Stimulated activated CD4-positive, alpha-beta T cell treated with anti-CD3 and anti-CD28 coated beads, TNF-alpha, amount 100 ng/mL, for 1 hour (primary cell): ENCODE measurements at places on chromosomes 1 and 21.

- DNase-seq, result no peak
These were observed 121.3 kb downstream of the HFM1 start for GRCh38 chr1:91283421-91283726.

DNA sequence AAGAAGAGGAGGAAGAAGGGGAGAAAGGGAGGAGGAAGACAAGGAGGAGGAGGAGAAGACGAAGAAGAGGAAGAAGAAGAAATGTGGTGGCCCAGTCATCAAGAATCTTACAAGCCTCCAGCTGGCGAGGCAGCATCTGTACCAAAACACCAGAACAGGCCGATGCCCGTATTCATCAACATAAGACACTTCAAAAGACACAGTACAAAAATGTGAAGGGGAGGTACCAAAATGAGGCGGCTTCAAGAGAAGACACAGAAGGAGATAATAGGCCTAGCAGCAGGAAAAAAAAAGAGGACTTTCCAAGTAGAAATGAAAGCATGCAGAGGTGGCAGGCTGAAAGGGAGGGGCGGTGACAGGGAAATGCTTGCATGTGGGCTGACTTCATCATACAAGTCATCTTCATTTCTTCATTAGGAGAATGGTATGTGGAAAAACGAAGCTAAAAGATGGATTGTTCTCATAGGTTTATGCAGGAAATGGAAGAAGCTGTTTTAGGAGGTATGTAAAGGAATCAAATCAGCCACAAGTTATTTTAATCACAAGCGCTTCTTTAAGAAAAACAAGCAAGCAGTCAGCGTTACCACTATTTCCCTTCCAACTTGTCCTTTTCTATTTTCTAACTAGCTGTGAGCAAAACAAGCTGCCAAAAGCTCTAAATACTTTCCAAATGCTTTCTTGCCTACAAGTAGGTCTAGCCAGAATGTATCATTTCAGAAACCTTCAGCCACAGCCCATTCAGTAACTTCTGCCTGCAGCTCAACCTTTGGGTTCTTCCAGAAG, 192.3 kb downstream of the SLC45A1 start:
- DNase-seq, result peak; percentile 41

- no peak for DNase-seq
These were observed 10.9 kb downstream of the TMEM53 start for GRCh38 chr1:44663417-44663816.

DNA sequence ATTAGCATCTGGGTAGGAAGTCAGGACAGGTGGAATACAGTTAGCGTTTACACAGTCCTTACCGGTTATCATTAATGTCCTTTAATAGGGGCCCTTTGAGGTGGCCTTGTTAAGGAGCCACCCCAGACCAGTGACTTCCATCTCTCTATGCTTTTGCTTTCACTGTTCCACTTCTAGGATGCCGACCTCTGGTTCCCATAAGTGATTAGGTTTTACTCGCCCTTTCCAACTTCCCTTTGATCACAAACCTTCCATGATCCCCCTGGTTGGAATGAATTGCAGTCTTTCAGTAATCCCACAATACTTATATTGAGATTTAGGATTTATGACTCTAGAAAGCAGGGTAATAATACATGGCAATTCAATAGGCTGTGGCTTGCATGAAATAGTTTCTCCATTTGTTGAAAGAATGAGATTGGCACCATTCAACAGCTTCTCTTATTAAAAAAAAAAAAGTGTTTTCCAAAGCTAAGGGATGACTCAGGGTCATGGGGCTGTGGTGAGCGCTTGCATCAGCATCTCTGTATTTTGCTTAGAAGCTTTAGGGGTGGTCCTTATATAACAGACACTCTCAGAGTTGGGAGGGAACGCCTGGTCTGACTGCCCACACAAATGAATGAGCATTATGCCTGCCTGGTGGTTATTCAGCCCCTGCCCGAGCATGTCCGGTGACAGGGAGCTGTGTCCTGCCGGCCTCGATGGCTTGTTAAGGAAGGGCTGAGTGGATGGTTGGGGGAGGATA, 110.5 kb downstream of the CNIH3 start:
- DNase-seq, result no peak

GRCh38 chr1:28417926-28418637, 48.5 kb downstream of the PHACTR4 start:
- no peak for DNase-seq

GRCh38 chr1:233293556-233294446, 1.7 kb downstream of the PCNX2 start:
- DNase-seq, result no peak

- DNase-seq, result no peak
These were observed 10.0 kb downstream of the MAP3K21 start for GRCh38 chr1:233337505-233337904.

DNA sequence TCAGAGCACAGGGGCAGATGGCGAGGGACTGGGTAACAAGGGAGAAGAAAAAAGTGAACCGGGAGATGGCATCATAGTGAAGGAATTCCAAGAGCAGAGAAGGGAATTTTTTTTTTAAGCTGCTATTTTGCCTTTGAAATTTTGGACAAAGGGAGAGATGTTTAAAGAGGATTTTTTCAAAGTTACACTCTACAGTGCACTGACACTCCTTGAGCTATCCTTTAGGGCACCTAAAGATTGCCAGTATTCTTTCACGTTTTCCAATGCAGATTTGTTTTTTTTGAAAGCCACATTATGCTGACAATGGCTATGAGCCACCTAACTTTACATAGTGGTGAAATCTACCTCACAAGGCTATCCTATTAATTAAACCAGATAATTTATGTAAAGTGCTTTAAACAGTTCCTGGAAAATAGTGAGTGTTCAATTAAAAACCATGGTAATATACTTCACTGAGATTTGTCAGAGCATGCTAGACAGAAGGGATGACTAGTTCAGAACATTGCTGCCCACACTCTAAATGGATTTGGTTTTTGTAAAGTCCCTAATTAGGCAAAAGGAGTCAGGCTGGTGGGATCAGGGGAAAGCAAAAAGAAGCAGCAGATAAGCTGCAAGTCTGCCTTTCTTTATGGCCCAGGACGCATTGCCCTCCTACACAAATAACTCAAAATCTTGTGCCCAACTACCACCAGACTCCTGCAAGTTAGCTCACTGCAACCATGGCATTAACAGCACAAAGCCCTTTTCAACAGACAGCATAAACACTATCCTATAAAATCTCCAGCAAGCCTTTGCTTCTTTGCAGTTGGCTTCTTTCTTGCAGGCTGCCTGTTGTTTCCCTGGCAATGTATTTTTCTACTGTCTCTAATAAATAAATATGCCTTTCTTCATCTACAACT, 53.9 kb downstream of the PRDX6 start:
- DNase-seq, result no peak

GRCh38 chr21:32949701-32950100, 76.0 kb upstream of the OLIG2 start:
- no peak for DNase-seq

- DNase-seq, result no peak
These were observed 44.9 kb downstream of the COL18A1 start for GRCh38 chr21:45449658-45450422.

DNA sequence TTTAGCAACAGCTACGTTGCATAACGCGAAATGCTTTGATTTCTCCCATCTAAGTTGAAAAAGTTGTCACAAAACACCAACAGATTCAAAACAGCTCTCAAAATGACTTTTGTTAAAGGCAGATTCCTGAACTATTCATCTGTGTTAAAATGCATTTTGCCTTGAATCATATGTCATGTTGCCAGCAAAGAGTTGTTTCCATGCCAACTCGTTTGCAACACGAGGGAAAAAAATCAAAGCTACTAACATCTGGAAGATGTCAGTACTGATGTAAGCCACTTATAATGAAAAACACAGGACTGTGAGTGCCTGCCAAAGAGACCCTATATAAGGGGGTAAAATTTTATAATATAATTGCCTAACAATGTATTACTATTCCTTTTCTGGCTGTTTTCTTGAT, 182.7 kb upstream of the PTBP2 start:
- DNase-seq, result no peak

DNA sequence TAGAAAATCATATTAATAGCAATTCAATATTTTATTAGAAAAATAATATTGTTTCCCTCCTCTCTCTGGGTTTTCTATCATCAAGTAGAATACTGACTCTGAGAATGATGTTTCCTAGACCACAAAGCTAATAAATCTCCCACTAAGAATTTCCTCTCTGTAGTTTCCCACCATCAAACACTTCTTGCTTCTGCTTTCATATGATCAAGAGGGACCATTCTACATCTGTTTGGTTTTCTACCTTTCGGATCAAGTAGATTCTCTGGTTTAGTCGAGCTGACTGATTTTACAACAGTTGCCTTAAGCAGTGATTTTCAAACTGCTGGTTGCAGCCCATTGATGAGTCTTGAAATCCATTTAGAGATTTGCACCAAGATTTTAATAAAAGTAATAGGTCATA, 240.2 kb upstream of the PTBP2 start:
- no peak for DNase-seq

- no peak for DNase-seq
These were observed 2.8 kb downstream of the ARHGEF16 start for GRCh38 chr1:3456964-3457909.

GRCh38 chr1:101008229-101008834, 17.3 kb downstream of the DPH5 start:
- no peak for DNase-seq

DNA sequence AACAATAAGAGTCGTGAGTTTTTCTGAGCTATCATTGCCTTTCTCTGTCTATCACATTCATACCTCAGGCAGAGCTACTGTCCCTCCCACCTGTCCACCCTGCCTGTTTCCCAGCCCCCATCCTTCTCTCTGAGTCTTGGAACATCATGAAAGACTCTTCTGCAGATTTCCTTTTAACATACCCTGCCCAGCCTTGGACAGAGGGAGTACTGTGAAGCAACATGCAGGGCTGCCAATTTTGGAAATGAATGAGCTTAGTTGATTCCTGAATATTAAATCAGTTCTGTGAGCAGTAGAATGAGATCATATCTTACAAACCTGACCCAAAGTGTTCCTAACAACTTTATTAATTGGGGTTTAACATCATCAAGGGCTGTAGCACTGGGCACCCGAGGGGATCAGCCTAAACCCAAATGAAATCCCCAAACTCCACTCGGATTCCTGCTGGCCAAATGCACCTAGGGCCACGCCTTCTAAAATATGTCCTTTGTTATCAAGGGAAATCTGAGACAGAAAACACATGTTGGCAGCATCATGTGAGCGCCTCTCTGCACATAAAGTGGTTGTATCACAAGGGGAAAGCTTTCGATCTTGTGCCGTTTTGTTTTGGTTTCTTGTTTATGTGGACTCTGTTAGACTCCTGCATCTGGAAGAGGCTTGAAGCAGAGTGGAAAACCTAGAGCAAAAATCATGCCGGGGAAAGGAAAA, 357.6 kb downstream of the KIF26B start:
- DNase-seq, result no peak

DNA sequence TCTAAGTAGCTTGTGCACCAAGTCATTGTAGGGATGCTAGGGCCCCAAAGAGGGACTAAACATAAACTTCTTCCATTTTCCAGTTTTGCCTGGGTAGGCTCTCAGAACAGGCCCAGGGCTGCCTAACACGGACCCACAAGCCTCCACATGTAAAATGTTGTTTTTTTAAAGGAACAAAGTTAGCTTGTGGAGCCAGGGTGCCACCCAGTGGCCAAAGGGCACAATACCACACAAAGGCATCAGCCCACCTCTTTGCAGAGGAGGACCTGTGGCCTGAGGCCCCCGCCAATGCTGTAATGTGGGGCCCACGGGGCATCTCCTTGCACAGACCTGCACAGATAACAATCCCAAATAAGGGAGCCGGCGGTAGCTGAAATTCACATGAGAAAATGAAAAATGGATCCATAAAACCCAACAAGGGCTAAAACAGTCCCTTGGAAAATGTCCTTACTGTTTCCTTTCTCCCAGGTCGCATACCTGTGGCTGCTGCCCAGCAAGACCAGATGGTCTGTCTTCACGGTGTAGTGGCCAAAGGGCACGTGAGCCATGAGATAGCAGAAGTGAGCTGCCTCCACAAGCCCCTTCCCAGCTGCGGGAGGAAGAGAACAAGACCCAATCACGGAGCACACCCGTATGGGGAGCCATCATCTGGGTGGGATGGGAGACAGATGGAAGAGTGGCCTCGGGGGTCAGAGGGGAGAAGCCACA, 23.8 kb downstream of the SEC16B start:
- DNase-seq, result no peak

- no peak for DNase-seq
These were observed 105.6 kb upstream of the COG2 start for GRCh38 chr1:230536641-230537155.

DNA sequence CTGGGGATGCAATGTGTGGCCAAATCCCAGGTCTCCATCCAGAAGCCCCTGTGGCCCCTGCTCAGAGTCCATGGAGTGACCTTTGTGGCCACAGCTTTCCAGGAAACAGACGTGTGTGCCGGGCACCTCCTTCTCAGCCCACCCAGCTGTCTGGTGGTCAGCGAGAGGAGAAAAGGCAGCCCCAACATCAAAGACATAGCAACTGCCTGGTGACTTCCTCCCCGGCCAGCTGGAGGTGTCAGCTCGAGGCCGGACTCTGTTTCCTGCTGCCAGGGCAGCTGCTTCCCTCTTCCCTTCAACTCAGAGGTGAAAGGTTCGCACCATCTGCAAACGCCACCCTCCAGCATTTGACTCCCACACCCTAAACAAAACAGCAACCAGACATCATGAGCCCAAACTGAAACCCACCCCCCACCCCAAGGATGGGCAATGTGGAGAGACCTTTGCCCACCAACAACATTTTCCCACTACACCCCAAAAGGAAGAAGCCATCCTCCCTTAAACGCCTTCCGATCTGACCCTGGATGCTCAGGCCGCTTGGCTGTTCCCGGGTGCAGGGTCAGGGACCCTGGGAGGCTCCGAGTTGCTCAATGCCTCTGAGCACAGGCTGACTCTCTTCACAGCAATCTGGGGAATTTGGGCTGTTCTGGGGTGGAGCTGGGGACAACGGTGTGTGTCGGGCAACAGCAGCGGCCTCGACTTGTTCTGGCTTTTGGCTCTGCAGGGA, 162.3 kb downstream of the PSMG1 start:
- no peak for DNase-seq

DNA sequence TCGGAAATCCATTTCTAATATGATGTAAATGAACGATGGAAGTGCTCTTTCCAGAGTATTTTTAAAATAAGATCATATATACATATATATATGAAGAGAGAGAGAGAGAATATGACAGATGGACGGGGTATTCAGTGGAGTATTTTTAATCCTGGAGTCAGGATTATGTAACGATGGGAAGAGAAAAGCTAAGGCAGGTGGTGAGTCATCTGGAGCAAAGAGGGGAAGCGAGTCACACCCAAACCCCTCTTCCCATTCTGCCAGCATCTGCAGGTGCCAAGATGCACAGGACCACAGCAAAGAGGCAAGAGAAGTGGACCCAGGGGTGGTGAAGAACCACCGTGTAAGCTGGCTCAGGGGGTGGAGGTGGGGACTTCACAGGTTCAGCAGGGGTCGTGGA, 102.7 kb upstream of the GRIK3 start:
- DNase-seq, result no peak
